ENCODE measurements at places on chromosomes 13 and 19. TPM values are rescaled to one million over a fixed set of nuclear protein-coding genes. Genes with fewer than 3 reads are reported as not detected.

SLC1A6 gene
- 10.7 TPM for total RNA-seq

MAP2K7 gene
- total RNA-seq, result 32.8 TPM

MBD3L4 gene
- not detected for total RNA-seq

MYH14 gene
- 110 TPM for total RNA-seq

SLC25A15 gene
- total RNA-seq, result 7.0 TPM

TMEM38A gene
- 1.3 TPM for total RNA-seq

ZNF600 gene
- 12.6 TPM for total RNA-seq

JUNB gene
- 750 TPM for total RNA-seq

DNA sequence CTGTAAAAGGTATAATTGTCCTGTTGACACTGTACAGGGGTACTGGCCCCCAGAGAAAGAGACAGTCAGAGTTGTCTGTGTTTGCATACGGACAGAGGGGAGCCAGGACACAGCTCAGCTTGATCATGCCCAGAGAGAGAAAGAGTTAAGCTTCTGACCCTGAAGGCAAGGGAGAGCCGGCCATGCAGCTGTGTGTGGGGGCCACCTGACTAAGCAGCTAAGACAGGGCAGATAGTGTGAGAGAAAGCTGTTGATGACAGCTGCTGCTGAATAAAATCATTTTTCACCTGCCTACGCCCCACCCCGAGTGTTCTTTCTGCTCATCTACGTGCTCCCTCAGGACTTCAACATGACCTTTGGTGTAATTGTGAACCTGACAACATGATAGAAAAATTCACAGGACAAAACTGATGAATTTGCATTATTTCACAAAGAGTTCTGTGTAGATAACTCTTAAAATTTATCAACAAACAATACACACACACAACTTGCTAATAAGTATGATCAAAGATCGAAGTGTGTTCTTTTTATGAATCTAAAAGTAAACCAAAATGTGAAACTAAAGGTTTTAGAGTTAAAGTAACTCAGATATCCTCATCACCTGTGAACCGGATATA, 1294.3 kb upstream of the ATXN8OS start:
- DNase-seq, result no peak

- no peak for DNase-seq
Observed at GRCh38 chr19:2201473-2202148, 34.5 kb downstream of the PLEKHJ1 start.

DNA sequence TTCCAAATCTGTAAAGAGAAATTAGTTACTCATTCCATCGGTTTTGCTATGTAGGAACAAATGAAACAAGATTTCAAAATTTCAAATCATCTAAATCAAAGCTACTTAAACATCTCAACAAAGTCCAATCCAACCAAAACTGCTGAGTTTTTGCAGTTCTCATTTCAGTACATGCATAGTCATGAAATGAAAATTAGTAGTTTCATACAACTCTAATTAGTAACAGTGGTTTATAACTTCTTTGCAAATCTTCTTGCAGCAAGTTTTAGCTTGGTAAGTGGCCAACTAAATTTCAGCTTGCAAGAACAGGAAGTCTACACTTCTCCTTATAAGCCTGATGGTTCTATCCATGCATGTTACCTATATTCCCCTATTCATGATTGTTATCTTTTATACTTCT, 75.6 kb downstream of the SPRY2 start:
- DNase-seq, result no peak

GRCh38 chr19:5958851-5959122, 19.2 kb downstream of the RANBP3 start:
- no peak for DNase-seq

- no peak for DNase-seq
Observed at GRCh38 chr19:57034544-57034943, 85.2 kb upstream of the USP29 start.

GRCh38 chr13:24627090-24627714, 53.0 kb upstream of the ATP12A start:
- no peak for DNase-seq

DNA sequence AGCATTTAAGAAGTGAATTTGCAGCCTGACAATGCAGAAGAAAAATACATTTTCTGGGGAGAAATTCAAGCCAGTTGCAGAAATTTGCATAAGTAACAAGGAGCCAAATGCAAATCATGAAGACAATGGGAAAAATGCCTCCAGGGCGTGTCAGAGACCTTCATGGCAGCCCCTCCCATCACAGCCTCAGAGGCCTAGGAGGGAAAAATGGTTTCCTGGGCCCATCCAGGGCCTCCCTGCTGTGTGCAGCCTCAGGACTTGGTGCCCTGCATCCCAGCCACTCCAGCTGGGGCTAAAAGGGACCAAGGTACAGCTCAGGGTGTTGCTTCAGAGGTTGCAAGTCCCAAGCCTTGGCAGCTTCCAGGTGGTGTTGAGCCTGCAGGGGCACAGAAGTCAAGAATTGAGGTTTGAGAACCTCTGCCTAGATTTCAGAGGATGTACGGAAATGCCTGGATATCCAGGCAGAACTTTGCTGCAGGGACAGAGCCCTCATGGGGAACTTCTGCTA, 16.7 kb upstream of the ITM2B start:
- no peak for DNase-seq

DNA sequence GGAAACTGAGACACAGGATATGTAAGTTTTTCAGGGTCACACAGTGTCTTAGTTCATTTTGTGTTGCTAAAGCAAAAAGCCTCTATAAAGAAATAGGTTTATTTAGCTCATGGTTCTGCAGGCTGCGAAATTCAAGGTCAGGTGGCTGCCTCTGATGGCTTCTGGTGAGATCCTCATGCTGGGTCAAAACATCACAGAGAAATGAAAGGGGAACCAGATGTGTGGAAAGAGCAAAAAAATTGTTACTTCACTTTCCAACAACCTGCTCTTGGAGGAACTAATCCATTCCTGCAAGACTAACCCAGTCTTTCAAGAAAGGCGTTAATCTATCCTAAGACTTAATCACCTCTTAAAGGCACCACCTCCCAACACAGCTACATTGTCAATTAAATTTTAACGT, 64.2 kb upstream of the UBL3 start:
- peak; percentile 10 for DNase-seq

DNA sequence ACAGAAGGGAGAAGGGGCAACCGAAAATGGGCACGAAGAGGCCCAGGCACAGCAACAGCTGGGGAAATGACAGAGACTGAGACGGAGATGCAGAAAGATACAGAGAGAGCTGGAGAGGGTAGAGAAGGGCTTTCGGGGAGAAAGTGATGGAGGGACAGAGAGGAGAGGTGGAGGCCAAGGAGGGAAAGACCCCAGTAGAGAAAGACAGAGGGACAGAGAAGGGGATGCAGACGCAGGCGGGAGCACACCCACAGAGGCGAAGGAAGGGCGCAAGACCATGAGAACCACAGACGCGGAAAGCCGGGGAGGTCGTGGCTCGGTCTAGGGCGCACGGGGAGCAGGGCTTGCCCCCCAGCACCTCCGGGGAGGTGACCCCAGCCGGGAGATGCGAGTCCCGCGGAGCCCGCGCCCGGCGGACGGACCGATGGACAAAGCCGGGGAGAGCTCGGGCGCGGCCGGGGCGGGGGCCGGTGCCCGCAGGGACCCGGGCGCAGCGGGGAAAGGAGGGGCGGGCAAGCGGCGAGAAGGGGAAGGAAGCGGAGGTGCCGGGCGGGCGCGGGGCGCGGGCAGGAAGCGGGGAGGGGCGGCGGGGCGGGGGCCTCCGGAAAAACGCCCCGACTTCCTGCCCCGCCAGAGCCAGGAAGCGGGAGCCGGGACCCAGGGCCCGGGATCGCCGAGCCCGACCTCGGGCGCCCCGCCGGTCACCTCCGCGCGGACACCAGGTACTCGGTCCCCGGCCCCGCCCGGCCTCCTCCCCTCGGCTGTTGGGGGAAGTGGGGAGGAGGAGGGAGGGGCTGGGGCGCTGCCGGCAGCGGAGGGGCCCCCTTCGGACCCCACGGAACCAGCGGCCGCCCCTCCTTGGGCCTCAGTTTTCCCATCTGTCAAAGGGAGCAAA, at the start of gene ARHGEF1:
Gene ARHGEF1, plus strand, starts transcription at position 617 of the 895 bp plus-strand sequence. CDS start 4,899 bp downstream, outside the sequence.
- DNase-seq, result peak; percentile 93

- no peak for DNase-seq
Observed at GRCh38 chr13:71752775-71753513, 114.1 kb downstream of the DACH1 start.

DNA sequence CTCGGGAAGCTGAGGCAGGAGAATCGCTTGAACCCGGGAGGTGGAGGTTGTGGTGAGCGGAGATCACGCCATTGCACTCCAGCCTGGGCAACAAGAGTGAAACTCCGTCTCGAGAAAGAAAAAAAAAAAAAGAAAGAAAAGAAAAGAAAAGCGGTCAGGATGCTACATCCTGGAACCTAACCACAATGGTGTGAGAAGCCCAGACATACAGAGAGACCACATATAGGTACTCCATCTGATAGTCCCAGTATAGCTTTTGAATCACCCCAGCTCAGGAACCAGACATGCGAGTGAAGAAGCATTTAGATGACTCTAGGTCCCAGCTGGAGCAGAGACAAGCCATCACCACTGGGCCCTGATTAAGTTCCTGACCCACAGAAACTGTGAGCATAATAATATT, 3.2 kb downstream of the IFNL1 start:
- DNase-seq, result no peak

DNA sequence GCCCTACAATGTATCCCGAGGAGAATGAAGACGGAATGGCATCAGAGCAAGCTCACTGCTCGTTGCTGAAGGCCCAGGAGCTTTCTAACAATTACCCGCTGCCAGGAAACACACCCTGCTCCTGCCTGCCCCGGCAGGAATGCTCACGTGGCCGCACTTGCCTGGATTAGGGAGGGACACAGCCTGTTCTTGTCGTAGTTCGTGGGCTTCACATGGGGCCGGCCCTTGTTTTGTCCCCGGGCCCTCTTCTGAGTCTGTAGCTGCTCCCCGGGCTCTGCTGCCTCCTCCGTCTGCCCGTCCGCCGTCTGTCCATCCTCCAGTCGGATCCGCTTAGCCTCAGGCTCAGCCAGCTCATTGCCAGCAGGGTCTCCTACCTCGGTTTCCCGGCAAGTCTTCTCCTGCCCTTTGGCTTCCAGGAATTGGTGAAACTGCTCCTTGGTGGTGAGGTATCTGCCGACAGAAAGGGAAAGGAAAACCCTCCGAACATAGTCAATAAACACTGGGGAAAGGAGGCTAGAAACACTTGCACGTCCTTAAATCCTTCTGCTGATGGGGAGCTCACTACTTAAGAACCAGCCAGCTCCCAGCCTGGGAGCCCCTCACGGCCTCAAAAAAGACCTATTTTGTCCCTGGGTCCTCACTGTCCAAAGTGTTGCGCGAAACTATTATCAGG, 941 bp downstream of the DUS3L start:
- peak; percentile 57 for DNase-seq

- DNase-seq, result no peak
Observed at GRCh38 chr13:37001921-37002250, 1.3 kb downstream of the EXOSC8 start.

GRCh38 chr13:31421756-31422155, 222.0 kb downstream of the B3GLCT start:
- no peak for DNase-seq
